Fibroblast of skin of back (primary cell): ENCODE measurements at places on chromosomes 5 and 9.

DNA sequence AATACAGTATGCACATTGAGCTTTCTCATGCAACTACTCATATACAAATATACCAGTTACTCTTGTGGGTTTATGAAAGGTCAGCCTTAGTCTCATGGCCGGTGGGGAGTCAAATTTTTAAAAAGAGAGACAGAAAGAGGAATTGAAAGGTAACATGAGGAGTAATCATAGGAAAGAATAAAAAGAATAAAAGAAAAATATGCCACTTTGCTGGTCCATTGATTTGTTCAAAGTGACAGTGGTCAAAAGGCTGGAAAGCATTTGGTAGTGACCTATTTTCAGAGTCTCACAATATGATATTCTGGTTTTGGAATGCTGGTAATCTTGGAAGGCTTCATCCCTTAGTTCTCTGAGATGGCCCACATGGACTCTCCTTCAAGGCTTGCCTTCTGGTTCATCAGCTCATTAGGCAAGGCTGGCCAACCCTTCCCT, 67.0 kb downstream of the ZNF366 start:
- peak; percentile 27 for DNase-seq

DNA sequence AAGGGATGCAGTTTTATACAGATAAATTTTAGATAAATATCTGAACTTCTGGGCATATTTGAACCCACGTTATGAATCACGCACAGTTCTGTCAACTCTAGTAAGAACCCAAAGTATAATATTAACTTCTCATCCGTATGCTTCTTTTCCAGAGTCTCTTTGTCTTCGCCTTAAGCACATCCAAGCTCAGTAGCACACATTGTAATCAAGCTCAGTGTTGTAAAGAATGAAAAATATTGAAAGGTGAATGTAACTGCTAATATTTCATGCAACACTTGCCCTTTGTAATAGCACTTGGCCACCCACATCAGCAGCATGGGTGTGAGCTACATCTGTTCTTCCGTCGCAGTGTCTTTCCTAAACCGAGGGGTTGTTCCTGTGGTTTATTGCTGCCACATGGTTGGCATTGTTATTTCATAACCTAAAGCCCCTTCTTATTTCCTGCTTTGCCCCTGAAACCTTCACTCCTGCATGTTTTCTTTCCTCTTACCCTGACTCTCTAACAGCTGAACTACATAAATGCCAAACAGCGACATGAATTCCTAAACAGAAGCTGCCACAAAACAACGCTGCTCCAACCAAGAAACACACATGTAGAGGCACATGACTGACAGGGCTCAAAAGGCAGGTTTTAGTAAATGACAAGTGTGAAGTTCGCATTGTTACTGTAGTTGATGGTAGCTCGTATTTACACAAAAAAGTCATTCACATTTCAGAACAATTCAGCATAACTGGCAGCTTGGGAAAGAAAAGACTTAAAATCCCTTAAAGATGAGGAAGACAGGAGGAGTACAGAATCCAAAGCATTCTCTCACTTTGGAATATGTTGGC, 190.1 kb upstream of the MEF2C start:
- DNase-seq, result no peak

DNA sequence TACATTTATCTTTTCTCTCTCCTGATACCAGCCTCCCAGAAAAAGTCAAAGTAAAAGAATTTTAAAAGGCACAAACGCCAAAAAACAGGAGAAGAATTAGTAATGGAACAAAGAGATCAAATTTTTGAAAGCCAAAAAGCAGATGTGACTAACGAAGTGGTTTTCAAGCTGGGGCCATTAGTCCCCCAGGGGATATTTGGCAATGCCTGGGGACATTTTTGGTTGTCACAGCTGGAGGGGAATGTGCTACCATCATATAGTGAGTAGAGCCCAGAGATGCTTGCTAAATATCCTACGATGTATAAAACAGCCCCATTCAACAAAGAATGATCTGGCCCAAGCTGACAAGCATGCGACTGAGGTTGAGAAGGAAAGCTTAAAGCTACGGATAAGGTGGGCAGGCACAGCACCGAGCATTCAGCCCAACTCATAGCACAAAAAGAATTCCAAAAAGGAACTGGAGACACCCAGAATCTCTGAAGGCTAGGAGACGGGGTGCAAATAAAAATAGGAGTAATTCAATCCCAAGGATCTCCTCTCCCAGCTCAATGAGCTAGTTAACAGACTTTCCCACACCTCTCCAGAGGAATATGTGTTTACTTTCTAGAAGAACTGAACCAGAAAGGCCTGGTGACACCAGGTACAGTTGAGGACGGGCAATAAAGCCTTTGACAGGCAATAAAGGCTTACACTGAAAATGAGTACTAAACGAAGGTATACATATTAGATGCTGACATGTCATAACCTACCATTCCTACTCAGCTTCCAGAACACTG, 269.0 kb downstream of the DENND1A start:
- DNase-seq, result peak; percentile 16

GRCh38 chr9:4289411-4290326, 10.2 kb downstream of the GLIS3 start:
- peak; percentile 31 for DNase-seq

DNA sequence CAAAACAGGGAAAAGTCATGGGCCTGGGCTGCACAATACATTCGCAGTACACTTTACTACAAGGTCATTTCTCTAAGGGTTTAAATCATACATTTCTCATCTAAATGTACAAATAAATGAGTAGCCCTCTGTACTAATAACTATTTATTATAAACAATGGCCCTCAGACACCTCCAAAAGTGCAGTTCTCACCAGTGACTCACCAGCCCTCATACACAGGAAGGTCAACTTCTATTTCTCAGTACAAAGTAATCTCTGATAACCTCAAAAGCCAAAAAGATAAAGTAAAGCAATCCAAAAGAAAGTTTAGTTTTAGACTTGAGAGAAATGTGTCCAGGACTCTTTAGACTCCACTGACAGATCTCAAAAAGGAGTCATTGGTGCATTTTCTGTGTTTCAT, 1258.1 kb upstream of the CDH6 start:
- DNase-seq, result no peak

GRCh38 chr9:91693226-91693625, 256.8 kb downstream of the ROR2 start:
- DNase-seq, result no peak

DNA sequence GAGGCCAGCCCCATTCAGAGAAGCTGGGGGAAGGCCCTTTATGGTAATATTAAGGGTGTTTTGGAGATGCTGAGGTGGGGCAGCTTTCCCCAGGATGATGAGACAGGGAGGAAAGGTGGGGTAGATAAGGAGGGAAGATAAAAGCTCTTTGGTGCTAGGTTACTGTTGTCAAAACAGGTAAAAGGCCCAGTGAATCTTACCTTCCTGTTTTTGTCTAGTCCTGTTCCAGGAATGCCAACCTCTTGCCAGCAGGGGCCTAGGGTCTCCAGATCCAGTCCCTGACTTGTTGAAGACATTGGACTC, 797 bp upstream of the CCL27 start:
- DNase-seq, result no peak

- DNase-seq, result peak; percentile 63
These were observed at the start of gene CCDC152 for GRCh38 chr5:42756606-42757601. TSS of gene CCDC152 (plus strand) at chr5:42756818. CDS start at chr5:42759122, 2,304 bp downstream.

DNA sequence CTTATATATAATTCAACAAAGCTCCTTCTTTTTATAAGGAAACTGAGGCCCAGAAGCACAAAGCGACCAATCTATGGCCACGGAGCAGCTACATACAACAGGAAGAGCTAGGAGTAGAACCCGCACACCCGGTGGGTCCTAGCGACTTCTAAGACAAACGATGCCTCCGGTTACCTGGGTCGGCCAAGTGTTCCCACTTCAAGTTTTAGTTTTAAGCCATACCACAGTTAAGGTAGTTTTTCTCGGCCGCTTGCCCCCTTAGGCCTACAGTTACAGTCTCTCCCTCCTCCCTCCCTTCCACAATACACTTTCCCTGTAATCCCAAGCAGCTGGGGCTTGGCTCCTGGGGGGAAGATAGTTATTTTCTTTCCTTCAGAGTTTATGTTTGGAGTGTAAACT, 533 bp downstream of the SREK1IP1 start:
- DNase-seq, result no peak

GRCh38 chr9:78788101-78788500, 491.2 kb downstream of the PSAT1 start:
- peak; percentile 78 for DNase-seq

GRCh38 chr9:112540800-112541199, 54.2 kb downstream of the KIAA1958 start:
- no peak for DNase-seq

GRCh38 chr5:173655196-173655797, 38.8 kb upstream of the BOD1 start:
- no peak for DNase-seq

DNA sequence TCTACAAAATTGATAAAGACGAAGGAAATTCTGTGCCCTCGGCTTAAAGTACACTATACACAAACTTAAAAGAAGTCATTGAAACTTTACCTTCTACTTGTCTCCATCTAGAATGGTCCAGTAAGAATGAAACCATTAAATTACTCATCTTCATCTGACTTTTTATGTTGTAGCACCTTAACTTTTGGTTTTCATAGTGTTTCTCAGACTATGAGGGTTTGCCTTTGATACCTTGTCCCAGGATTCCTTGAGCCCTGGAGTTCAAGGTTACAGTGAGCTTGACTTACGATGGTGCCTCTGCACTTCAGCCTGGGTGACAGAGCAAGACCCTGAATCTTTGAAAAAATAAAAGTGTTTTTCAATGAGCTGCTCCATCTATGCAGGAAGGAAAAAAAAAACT, 132.2 kb downstream of the CDC42SE2 start:
- no peak for DNase-seq

DNA sequence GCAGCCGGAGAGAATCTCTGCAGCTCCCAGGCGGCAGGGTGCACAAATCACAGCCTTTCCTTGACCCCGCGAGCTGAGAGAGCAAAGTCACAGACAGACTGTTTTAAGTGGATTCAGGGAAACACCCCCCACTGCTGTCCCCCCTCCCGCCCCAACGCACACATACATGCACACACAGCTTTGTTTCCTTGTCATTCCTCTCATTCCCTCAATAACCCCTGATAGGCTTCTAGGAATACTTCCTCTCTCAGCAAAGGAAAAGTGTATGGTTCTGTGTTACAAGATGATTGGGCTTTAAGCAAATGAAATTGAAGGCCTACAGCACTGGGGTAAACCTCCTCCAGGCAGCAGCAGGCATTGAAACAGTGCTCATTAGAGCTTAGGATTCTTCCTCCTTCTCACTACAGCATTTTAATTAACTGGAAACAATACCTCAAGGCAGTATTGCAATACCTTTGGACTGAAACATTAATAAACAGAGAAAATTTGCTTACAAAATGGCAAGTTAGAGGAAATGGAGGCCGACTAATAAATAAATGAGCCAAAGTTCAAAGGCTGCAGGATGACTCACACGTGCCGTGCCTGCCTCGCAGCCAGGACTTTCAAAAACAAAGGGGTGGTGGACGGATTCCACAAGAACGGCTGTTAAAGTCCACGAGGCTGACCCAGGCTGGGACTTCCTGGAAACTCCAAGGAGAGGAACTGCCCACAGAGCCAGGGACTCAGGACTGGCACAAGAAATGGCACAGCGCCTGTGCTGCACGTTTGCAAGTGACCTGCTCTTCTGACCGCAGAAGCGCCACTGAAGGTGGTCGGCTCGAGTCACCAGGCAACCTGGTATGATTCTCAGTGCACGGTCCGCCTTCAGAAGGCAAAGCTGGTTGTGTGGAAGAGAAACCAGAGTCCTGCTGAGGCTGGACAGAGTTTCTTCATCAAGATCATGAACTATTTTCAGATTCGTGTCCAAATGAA, 236.2 kb downstream of the SYK start:
- peak; percentile 72 for DNase-seq

DNA sequence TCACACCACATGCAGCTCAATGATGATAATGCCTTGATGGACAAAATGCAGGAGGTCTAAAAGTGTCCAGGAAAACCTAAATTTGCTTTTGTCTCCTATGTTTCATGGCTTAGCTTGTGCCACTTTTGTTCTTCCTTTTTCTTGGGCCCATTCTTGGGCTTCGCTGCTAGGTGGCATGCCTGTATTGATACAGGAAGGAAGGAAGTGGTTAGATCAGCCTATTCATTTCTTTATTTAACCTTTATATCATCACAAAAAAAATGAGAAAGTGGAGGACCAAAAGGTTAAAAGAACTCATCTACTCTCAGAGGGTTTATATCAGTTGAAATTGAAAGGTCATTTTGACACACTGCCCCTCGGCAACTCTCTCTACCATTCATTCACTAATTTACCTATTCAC, 260.2 kb downstream of the ARHGAP26 start:
- no peak for DNase-seq

GRCh38 chr9:79945016-79945415, 373.3 kb downstream of the TLE4 start:
- no peak for DNase-seq

DNA sequence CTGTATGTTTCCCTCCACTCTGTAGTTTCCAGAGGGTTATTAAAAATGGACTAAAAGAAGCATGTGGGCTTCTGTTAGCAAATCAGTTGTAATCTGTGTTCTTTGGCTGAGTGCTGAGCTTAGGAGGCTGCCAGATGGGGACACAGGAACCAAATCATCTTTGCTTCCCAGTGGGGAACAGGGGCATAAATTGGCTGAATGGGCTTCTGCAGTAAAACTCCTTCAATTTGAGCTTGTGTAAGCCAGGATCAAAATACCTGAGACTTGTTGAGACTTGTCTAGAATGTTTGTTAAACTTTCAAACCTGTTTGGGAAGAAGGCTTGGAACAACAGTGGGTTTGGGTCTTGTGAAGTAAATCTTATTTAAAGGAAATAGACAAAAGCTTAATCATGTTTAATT, 32.2 kb upstream of the TNFAIP8 start:
- peak; percentile 34 for DNase-seq

DNA sequence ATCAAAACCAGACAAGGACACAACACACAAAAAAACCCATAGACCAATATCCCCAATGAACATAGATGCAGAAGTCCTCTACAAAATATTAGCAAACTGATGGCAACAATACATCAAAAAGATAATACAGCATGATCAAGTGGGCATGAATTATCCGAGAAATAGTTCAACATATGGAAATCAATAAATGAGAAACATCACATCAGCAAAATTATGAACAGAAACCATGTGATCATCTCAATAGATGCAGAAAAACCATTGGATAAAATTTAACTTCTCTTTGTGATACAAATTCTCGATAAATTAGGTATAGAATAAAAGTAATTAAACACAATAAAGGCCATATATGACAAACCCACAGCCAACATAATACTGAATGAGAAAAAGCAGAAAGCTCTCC, 69.6 kb downstream of the C9 start:
- no peak for DNase-seq
